ENCODE measurements at places on chromosomes 2 and 18.

DNA sequence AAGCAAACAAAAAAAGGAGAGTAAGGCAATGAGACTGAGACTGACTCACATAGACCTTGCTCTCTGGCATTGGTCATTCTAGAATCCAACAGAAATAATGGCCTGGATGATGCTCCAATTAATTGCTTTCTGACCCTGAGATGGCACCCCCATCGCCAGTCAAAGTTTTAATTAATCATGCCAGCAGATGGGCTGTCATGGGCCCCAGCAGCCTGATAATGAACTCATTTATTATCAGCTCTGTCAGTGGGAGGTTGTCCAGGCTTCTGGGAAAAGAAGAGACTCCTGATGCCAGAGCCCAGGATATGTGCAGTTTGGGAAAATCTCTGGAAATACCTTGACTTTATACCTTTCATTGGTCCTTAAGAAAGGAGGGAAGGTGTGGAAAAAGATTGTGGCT, 115.2 kb downstream of the XRCC5 start:
- no peak for DNase-seq

- no peak for DNase-seq
Observed at GRCh38 chr18:58842978-58843687, 21.5 kb upstream of the ZNF532 start.

DNA sequence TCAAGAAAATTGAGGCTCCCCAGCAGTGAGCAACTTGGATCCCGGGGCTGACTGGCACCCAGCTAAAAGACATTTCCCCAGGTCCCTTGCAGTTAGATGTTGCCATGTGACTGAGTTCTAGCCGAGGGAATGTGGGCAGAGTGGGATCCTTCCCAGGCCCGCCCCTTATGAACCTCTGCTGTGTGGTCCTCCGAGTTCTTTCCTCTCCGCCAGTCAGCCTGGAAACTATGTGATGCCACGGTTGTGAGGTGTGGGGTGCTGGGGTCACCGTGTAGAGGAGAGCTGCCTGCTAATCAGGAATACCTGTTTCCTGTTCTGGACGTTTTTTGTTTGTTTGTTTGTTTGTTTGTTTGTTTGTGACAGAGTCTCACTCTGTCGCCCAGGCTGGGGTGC, 45.5 kb downstream of the TMEM37 start:
- no peak for DNase-seq

DNA sequence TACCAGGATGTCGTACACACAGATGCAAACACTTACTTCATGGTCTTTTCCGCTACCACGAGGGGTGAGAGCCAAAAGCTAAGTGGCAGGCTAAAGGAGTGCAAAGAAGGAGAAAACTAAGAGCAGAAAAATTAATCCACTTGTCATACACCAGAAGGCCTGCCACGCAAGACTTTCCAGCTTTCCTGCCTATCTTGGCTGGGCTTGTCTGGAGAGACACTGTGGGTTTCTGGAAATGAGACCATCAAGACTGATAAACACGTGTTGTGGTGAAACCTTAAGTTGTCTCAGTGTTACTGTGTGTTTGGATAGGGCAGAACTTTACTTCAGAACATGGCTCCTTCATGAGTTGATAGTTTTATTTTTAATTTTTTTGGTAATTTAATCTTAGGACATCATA, 175.6 kb downstream of the FMNL2 start:
- DNase-seq = no peak

GRCh38 chr2:203690441-203691047, 15.9 kb upstream of the CD28 start:
- DNase-seq = no peak

GRCh38 chr2:98537390-98538126, 70.8 kb downstream of the COA5 start:
- DNase-seq = no peak

GRCh38 chr2:36396878-36397539, 41.4 kb downstream of the CRIM1 start:
- no peak for DNase-seq

DNA sequence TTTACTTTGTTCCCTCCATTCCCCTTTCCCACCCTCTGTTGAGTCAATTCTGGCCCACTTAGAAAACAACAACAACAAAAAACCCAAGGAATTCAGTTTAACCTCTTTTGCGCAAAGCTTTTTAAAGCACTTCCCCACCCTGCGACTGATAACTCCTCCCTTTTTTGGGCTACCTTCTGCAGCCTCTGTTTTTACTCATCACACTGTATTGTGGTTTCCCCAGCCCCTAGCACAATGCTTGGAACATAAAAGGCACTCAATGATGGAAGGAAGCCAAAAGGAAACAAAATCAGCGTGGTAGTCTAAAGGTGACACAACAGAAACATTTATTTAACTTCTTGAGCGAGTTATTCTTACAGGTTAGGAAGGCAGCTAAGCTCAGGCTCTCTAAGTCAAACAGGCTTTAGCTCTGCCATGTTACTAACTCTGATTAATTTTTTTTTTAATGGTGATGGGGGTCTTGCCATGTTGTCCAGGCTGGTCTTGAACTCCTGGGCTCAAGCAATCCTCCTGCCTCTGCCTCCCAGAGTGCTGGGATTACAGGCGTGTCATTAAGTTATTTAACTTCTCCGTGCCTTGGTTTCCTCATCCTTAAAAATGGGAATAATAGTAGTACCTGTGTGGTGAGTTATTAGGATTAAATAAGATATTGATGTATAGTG, 1.3 kb downstream of the CEP68 start:
- DNase-seq = no peak

- no peak for DNase-seq
Observed at GRCh38 chr2:82391386-82391785, 2067.7 kb downstream of the SUCLG1 start.

GRCh38 chr2:207184348-207184747, 18.6 kb upstream of the KLF7 start:
- DNase-seq = no peak

GRCh38 chr2:197500503-197501131, 438 bp downstream of the HSPE1 start:
- no peak for DNase-seq

- DNase-seq = peak; percentile 65
Observed at GRCh38 chr2:197576631-197577030, 60.8 kb downstream of the MOB4 start.

DNA sequence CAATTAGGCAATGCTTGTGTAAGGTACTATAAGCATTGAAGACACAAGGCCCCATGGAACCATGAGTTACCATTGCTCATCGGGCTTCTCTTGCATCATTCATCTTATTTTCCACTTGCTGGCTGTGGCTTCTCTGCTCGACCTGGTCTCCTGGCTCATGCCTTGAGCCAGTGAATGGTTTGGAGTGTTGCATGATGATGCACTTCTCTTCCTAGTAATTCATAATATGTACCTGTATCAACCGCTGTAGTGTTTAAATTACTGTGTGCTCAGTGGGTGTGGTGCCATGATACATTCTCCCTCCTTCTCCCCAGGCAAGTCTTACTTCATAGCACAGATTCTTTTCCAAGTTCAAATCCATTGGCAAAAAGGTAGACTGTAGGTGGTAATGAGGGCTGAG, 66.8 kb downstream of the ABCA12 start:
- no peak for DNase-seq

DNA sequence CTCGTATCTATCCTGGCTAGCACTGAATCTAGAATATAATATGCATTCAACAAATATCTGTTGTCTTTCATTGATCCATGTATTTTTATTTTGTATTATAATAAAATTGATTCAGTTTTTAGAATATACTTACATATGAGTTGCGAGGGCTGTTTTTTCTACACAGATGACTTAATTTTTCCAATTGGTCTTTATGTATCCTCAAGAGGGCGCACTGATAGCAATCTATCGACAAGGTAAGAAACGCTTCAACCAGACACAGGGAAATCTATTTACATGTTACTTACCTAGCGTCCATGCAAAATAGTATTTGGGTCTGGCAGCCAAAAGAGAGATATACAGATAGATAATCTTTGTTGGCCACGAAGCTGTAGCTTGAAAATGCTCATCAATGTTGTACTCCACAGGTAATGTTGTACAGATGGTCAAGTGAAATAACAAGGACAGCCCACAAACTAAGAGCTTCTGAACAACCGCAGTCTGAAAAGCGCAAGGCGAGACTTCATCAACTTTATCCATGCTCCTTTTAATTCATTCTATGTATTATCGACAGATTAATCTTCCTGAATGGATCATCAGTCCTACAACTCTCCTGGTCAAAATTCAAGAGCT, 35.5 kb upstream of the KIDINS220 start:
- DNase-seq = no peak

DNA sequence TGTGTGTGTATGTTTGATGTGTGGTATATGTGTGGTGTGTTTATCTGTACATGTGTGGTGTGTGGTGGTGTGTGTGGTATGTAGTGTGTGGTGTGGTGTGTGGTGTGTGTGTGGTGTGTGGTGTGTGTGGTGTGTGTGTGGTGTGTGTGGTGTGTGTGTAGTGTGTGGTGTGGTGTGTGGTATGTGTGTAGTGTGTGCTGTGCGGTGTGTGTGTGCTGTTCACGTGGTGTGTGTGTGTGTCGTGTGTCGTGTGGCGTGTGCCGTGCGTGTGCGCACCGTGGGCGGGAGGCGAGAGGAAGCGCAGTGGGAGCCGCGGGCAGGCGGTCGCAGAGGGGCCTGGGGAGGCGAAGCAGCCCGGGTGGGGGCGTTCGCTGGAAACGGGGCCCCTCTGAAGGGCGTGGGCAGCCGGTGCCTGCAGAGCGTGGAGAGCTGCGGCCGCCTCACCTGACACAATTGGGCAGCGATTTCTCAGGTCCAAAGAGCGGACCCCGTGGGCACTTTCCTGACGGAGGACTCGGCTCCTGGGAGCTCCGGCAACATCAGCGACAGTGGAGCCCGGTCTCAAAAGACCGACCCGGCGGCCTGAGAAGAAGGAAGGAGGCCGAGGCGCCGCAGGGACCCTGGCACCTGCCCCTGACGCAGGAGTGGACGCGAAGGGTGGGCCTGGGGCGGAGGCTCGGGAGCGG, 741.1 kb upstream of the SALL3 start:
- no peak for DNase-seq

DNA sequence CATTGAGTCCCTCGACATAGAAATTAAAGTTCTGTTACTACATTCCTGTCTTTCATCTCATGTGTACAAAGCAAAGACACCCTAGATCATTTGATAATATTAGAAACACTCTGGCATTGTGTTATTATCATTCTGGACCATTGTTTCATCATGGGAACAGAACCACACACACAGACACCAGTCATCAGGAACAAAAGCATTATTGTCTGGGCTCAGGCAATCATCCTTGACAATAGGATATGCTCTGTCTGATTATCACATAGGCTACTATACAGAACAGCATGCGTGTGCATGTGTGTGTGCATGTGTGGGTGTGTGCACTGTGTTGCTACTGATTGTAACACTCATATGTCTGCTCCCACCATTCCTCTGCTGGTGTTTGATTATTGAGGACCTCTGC, 242.5 kb downstream of the SH3BP4 start:
- DNase-seq = no peak

DNA sequence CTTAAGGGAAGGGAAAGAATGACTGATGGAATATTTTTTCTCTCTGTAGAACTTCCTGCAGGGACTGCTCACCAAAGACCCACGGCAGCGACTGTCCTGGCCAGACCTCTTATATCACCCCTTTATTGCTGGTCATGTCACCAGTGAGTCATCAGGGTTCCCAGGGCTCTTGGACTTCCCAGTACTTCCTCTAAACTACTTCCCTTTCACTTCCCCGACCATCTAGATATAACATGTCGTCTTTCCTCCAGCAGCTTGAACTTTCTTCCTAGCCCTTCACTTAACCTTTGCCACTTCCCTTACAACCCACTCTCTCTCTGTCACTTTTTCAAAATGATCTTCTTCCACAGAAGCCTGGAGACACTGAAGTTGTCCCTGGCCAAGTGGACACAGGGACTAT, 7.2 kb downstream of the STK36 start:
- no peak for DNase-seq

DNA sequence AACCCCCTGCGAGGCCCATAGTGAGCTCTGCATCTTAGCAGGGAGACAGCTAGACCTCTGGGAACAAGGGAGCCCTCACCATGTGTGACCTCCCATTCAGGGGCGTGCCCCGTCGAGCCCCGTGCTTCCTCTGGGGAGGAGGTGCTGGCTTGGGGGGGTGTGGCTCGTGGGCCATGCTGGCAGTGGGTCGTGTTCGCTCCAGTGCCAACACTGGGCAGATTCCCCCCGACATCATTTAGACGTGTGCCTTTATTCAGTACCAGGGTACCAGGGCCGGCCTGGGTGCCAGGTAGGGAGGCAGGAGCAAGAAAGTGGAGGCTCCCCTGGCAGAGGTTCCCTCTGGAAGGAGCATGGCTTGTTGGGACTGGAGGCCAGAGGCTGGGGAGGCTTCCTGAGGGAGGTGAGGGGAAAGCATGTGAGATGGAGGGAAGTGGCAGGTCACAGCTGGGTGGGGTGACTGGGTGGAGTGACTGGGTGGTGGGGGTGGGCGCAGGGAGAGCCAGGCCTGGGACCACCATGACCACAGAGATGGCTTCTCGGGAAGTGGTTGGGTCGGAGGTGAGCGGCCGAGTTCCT, 15.2 kb downstream of the GPC1 start:
- DNase-seq = no peak

DNA sequence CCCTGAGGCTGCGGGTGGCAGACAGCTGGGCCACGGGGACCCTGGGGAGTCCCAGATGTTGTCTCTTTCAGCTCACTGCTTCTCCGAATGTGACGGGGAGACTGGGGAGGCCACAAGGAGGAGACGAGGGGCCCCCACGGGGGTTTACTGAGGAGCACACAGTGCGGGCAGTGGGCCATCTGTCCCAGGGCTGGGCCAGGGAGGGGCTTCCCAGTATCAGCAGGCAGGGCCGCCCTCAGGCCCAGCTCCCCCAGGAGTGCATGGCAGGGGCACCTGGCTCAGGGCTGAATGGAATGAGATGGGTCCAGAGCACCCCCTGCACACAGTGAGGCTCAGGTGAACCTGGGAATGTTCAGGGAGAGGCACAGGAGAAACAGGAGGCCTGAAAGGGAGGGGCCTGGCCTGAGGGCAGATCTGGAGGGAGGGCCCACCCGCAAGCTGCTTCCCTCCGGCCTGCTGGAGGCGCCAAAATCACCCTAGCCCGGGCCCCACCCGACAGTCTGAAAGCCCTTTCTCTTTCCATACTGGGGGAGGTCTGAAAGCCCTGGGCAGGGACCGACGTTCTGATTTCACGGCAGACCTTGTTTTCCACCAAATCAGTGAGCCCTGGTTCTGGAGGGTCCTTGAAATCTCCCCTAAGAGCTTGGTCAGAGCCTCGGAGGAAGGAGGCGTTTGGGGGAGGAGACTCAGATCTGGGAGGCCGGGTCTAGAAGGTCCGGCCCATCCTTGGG, 35.5 kb upstream of the PTMA start:
- peak; percentile 78 for DNase-seq
